PC-9 (cell line): ENCODE measurements at places on chromosomes 1 and 21. TPM values are rescaled to one million over a fixed set of nuclear protein-coding genes. Genes with fewer than 3 reads are reported as not detected.

Gene INSRR
- not detected in 2 replicates for total RNA-seq

Gene OR2T2
- not detected in 2 replicates for total RNA-seq

Gene OR2T11
- total RNA-seq = not detected in 2 replicates

DNA sequence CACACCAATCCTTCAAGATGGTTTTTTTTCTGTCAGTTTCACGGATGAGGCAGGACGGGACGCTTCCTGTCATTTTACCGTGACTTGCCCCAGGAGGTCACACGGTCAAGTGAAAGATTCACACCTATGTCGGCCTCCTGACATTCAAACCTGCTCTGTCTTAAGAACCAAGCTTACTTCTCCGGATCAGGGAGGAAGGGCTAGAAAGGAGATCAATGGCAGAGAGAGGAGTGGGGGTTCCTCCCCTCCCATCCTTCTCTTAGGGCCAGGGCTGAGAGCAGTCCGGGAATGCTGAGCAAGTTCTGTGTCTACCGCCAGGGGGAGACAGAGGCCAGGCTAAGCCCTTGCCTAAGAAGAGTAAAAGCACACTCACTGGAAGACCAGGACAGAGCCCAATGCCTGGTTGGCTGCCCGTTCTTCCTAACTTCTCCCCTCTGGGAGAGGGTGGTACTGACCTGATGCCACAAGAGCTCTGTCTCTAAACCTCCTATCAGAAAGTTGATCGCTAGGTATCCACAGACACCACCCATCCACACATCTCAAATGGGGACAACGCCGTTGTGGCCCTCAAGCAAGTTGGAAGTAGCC, 1.1 kb upstream of the PPM1J start:
- DNase-seq = peak; percentile 83
